Pons (tissue), 1 donor: ENCODE measurements at places on chromosomes 2 and 18.
A peak's percentile ranks its signal among the peaks of the same experiment; 100 is the strongest.

DNA sequence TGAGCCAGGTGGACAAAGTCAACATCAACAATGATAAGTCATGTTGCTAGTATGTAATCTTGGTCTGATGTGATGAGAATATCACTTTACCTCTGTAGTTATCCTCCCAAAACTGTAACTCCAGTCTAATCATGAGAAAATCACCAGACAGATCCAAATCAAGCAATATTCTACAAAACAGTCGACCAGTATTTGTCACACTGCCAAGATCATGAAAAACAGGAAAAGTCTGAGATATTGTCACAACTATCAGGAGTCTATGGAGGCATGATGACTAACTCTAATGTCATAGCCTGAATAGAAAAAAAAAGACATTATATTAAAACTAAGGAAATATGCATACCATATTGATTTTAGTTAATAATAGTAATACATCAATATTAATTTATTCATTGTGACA, 1883.3 kb upstream of the CELF4 start:
- no peak for DNase-seq

GRCh38 chr2:191866195-191866594, 19.3 kb upstream of the CAVIN2 start:
- DNase-seq = no peak

GRCh38 chr2:25587361-25587760, 86.0 kb downstream of the DTNB start:
- DNase-seq = peak; percentile 60

- DNase-seq = no peak
Measured at GRCh38 chr18:57789759-57790158, 13.4 kb downstream of the ATP8B1 start.

GRCh38 chr2:208584378-208584985, 177.9 kb downstream of the PTH2R start:
- no peak for DNase-seq

- peak; percentile 38 for DNase-seq
Measured at GRCh38 chr18:43271593-43272432, 5.5 kb downstream of the SYT4 start.

DNA sequence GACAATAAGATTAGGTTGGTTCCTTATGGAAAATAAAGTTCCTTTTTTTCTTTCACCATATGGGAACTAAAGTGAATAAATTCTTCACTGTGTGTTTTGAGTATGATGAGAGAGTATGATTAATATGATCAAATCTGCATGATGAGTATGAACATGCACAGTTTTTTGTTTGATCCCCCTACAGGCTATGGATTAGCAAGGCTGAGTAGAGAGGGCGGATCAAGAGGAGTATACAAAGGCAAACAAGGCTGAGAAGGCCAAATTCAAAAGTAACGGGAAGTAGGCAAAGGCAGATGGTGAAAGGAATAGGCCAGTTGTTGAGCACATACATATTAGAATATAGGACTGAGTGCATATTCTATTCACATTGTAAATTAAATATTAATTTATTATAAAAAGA, 508.2 kb downstream of the LRRTM4 start:
- no peak for DNase-seq

DNA sequence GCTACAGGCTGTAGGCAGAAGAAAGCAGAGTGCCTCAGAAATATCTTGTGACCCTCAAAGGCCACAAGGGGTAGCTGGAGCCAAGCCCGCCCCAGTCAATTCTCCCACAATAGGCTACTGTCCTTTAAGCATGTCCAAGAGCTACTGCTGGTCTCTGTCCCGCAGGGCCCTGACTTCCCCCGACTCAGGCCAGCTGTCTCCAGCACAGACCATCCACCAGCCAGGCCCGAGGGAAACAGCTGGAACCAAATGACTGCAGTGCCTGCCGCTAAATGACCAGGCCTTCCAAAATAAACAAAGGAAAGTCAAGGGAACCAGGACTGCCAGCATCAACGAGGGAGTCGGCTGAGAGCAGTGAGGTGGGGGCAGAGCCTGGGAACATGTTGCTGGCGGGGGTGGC, 36.7 kb downstream of the MCFD2 start:
- DNase-seq = peak; percentile 88

DNA sequence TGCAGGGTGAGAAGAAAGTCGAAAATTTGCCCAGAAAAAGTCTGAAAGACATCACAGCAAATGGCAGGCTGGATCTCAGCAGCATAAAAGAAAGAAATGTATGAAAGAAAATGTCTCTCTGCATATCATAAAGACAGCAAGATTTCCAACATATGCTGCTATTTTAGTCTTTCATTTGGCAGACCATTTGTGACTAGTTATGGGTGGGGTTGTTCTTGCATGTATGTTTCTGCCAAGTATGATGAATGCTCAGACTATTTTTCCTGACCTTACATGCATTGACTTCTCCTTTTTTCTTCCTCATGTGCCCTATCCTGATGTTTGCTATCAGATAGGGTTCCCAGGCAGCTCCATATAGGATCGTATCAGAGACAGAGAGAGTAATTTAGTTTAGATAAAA, 58.5 kb upstream of the PARD3B start:
- DNase-seq = no peak

GRCh38 chr2:8939486-8940114, 63.9 kb downstream of the MBOAT2 start:
- DNase-seq = no peak

GRCh38 chr2:24792542-24792873, 683 bp downstream of the PTRHD1 start:
- peak; percentile 14 for DNase-seq

DNA sequence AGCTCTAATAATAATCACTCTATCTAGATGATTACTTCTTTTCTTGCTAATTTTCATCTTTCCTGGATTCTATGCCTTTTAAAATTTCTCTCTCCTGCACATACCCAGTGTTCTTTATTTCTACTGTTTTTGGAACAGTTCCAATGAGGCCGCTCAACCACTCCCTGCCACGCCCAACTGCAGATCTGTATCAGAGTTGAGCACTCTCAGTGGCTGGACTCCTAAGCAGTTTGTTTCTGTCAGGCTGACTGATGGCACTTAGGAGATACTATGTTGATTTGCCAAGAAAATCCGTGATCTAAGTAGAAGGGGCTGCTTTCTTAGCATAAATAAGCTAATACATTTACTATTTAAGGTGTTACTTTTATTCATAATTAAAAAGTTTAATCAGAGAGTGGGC, 192.8 kb downstream of the ARHGAP15 start:
- DNase-seq = no peak

- DNase-seq = no peak
Measured at GRCh38 chr18:68391801-68392200, 323.1 kb downstream of the TMX3 start.

GRCh38 chr2:3316456-3317276, 61.0 kb downstream of the EIPR1 start:
- no peak for DNase-seq

DNA sequence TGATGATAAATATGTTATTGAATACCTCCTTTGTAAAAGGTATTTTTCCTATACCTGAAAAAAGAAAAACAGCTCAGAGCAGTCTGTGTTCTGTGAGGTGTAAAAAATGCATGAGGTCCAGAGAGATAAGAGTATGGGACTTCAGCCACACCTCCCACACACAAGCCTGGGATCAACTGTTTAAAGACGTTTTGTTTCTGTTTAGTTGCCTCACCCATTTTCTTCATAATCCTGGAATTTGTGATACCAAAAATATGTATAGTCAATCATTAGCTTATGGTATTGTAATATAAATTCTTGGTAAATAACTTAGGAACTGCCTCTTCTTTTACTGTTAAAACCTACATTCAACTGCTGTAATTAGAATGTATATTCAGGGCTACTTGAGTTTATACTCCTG, 1322.9 kb upstream of the TMEFF2 start:
- DNase-seq = no peak

DNA sequence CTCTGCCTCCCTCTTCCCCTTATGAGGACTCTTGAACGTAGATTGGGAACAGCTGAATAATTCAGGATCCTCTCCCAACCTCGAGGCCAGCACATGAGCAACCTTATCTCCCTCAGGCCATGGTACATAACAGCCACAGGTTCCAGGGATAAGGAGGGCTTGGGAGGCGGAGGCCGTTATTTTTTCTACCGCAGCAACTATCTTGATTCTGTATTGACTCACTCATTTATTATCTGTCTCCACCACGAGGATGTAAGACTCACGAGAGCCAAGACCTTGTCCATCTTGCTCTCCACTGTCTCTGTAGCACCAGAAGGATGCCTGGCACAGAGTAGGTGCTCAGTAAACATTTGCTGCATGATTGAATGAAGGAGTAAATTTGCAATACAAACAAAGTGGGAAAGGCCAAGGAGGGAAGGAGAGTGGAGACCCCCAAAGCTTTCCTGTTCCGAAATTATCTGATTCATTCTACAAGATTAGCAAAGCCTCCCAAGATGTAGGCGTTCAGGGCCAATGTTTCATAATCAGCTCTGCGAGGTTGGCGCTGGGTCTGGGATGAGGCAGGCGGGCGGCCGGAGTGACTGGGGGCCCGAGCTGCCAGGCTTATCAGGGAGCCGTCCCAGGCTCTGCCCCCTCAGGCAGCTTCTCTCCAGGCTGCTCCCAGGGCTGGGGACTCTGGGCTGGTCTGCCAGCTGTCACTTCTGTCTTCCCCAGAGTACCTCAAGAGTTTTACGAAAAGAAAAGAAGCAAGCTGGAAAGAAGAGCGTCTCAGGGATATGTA, 31.6 kb downstream of the INPP5D start:
- DNase-seq = no peak

- no peak for DNase-seq
Measured at GRCh38 chr2:122519821-122520611, 764.6 kb downstream of the TSN start.

GRCh38 chr2:43877782-43878464, 39.2 kb downstream of the ABCG8 start:
- peak; percentile 42 for DNase-seq

GRCh38 chr18:4454537-4455112, 482 bp downstream of the DLGAP1 start:
- DNase-seq = no peak

GRCh38 chr2:120424274-120424796, 78.4 kb downstream of the INHBB start:
- no peak for DNase-seq

GRCh38 chr18:43870626-43871025, 593.3 kb upstream of the SYT4 start:
- no peak for DNase-seq

DNA sequence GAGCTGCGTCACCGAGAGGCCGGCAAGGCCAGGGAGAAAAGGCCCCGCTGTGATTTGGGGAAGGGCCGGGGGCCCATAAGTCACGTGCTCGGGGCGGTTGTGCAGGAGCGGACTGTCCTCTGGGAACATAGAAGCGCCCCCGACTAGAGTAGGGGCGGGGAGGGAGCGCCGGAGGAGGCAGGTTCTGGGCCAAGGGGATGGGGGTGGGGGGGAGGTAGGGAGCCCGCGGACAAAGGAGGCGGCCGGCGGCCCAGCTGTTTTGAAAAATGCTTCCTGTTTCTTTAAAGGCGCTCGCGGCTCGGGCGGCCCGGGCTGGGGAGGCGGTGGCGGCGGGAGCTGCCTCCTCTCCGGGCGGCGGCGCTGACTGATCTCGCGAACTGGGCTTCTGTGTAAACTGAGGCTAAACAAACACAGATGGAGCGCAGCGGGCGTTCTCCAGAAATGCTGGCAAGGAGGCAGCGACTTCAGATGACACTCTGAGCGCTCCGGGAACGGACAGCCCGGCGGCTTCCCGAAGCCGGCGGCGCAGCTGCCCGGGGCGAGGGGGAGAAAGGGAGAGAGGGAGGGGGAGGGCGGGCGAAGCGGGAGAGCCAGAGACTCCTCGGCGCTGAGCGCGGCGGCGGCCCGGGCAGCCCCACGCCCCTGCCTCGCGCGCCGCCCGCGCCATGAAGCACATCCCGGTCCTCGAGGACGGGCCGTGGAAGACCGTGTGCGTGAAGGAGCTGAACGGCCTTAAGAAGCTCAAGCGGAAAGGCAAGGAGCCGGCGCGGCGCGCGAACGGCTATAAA, at the start of gene ATOH8:
TSS of gene ATOH8 (plus strand) at position 467 of the 788 bp plus-strand sequence. CDS start at position 666, 199 bp downstream.
- DNase-seq = peak; percentile 43

GRCh38 chr2:191703079-191703725, 25.3 kb downstream of the NABP1 start:
- DNase-seq = no peak

GRCh38 chr2:201579536-201579935, 63.8 kb downstream of the TMEM237 start:
- DNase-seq = no peak

DNA sequence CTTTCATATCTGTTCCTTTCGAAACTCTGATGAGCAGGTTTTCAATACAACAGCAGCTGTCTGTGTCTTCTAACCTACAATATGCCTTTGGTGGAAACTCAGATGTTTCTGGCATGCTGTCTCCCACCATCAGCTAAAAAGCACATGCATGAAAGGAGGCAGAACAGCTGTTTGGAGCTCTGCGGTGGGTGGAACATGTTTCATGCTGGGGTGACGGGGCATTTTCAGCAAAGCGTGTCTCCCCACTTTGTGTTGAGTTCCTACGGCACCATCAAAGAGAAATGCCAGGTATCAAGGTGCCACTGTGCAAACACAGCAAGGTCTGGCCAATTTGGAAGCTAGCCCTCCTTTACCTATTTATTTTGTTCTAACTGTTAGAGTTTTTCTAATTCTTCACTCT, 290.1 kb downstream of the CLIP4 start:
- DNase-seq = no peak

GRCh38 chr2:126634273-126634861, 21.6 kb upstream of the GYPC start:
- no peak for DNase-seq

DNA sequence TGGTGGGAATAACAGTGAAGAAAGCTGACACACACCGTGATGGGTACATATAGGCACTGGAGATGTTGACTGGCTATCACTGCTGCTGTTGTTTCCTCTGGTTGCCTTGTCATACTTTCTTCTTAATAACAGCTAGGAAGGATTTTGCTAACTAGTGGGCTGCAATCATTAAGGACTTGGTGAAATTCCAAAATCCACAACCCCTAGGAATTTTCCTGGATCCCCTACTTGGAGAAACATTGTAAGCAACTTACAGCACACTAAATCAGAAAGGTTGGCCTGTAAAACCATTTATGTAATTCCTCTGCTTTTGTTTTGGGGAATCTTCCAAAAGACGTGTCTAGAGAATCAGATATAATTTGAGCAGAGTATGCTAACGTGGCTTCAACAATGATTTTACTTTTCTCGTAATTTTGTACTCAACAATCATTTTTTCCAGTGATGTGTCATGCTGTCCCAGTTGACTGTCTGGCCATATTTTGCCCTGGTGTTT, 8.0 kb upstream of the COL3A1 start:
- DNase-seq = no peak

DNA sequence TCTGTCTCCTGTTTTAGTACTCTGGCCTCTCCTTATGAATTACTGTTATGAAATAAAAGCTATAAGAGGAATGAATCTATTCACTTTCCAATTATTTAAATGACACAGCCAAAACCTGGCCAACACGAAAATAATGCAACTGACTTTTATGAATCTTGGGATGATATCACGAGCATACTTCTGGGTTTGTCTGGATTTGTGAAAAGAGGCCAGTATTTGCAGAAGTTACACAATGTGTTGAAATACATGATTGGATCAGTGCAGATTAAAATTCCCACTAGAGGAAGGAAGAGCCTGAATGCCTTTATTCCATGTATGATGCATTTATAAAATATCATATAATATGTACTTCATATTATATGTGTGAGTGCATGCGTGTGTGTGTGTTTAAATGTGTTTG, 418.2 kb downstream of the GRB14 start:
- DNase-seq = no peak

- DNase-seq = no peak
Measured at GRCh38 chr18:48472610-48473009, 63.4 kb upstream of the ZBTB7C start.

- DNase-seq = peak; percentile 17
Measured at GRCh38 chr2:74199871-74200305, 1.5 kb downstream of the MTHFD2 start.
